ENCODE measurements at places on chromosomes 3 and 15.

- DNase-seq, result peak; percentile 4
These were observed 65.5 kb downstream of the MEF2A start for GRCh38 chr15:99631255-99631654.

- DNase-seq, result no peak
These were observed 104.8 kb downstream of the ETFA start for GRCh38 chr15:76206325-76206976.

- no peak for DNase-seq
These were observed 223.4 kb downstream of the FEZF2 start for GRCh38 chr3:62149962-62150361.

- no peak for DNase-seq
These were observed 356.0 kb downstream of the NLGN1 start for GRCh38 chr3:173753593-173753992.

DNA sequence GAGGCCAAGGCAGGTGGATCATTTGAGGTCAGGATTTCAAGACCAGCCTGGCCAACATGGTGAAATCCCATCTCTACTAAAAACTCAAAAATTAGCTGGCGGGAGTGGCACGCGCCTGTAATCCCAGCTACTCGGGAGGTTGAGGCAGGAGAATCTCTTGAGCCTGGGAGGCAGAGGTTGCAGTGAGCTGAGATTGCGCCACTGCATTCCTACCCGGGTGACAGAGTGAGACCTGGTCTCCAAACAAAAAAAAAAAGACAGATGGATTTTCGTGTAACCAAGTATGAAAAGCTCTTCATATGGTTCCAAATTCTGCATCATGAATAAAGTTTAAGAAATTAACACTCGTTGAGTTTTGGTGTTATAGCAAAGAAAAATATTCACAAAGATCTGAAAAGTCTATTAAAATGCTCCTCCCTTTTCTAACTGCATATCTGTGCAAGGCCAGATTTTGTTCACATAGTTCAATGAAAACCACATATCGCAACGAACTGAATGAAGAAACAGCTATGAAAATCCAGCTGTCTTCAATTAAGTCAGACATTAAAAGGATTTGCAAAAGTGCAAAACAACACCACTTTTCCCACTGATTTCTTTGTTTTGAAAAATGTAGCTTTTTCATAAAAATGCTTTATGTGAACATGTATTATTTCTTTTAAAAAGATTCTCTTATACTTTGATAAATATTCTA, 23.8 kb upstream of the FBLN2 start:
- DNase-seq, result no peak

DNA sequence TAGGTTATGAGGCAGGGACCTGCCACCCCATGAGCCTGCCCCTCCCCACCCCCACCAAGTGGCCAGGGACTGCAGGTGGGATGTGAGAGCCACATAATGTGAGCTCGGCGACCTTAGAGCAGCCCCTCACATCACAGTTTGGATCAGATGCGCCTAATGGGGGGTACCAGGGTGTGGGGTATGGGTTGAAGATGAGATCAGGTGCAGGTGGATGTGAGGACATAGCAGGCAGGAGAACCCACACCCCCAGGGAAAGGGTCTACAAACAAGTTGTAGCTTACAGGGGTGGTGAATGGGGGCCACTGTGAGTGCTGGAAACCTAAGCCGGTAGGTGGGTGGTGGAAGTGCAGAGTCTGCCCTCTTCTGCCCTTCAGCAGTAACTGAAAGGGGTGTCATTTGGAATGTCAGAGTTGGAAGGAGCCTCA, 94.0 kb downstream of the CORO2B start:
- no peak for DNase-seq

DNA sequence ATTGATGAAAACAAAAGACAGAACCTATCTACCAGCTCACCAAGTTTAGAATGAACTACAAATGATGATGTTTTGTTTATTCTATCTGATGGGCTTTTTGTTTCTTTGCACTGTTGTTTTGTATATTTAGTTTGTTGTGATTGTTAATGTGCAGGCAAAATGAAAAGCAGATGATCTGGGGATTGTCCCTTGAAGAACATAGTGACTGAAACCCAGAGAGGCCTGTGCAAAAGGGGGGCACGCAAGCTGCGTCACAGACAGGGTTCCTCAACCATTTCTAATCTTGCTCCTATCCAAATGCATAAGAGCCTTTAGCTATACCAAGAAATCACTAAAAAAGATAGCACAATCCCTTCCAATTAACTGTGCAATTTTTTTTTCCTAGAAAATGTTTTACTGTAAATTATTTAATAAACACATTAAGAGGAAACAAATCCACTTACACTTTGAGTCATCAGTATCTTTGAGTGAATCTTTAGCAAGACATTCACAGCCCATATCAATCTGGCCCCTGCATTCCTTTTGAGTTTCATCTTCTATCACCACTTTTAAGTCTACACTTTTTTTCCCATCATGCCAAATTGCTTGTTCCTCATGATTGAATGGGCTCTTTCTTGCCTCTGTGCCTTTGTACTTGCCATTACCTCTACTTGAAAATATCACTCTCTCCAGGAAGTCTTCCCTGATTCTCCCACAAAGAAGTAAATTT, 220.3 kb downstream of the ATP8B4 start:
- no peak for DNase-seq

- DNase-seq, result no peak
These were observed 151.1 kb downstream of the NUP210 start for GRCh38 chr3:13268961-13269441.

GRCh38 chr3:161531930-161532329, 35.3 kb downstream of the OTOL1 start:
- no peak for DNase-seq

- no peak for DNase-seq
These were observed 36.5 kb downstream of the DZIP1L start for GRCh38 chr3:138078901-138079344.

DNA sequence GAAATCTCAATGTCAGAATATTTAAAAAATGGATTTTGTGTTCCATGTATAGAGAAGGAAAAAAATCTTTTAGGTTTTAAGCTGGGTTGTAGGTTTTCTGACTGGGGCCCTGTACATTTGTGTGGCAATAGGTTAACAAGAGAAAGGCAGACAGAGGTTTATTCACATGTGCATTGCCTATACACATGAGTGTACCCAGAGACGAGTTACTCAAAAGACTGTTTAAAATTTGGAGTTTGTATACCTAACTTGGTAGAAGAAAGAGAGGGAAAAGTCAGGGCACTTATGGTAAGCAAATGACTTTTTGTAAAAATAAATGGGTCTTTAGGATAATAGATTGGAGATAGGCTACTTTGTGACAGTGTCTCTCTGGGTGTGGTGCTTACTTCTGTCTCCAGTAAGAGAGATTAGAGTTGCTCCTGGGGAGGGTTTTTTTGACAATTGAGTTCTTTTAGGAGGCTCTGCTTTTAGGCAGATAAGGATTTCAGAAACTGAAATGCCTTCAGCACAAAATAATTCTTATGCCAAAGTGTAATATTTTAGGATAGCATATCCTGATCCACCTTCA, 225.2 kb downstream of the TCF12 start:
- no peak for DNase-seq

DNA sequence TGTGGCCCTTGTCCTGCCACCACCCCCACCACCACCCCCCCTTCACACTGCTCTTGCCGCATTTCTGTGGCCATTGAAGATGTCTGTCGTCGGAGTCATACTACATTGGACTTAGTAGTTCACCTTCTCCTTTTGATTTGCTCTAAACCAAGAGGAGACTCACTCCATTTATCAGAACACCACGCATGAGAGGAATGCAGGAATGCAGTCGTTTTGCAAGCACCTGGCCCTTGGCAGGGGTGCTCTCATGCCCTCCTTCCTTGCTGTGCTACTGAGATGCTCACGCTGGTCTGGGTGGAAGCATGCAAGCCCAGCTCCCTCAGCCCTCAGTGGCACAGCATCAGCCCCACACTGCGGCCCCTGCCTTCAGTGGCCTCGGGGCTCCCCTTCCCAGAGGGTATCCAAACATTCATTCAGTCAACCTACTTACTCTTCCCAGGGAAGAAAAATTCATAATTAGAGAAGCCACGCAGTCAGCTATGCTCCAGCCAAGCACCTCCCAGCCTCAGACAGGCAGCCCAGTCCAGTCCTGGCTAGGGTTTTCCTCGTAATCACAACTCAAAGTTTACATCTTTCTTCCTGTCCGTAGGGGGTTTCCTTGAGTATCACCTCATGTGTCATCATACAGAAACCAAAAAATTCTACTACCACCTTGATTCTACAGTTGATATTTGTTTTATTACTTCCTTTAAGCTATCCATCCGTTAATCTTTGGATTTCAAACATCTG, 520.0 kb downstream of the GABRG3 start:
- no peak for DNase-seq

DNA sequence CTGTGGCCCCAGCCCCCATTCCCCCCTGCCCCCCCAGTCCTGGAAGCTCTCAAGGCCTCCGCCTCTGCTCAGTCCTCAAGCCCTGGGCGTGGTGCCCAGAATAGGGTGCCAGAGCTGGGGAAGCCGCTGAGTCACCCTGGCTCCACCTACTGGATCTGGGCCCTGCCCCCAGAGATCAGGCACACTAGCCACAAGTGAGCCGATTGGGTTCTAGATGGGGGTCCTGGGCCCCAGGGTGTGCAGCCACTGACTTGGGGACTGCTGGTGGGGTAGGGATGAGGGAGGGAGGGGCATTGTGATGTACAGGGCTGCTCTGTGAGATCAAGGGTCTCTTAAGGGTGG, 5.7 kb downstream of the EIF4G1 start:
- DNase-seq, result peak; percentile 44

- DNase-seq, result no peak
These were observed 71.0 kb downstream of the SETD5 start for GRCh38 chr3:9468460-9468859.

- no peak for DNase-seq
These were observed 308.2 kb downstream of the CTNNB1 start for GRCh38 chr3:41507336-41508062.

DNA sequence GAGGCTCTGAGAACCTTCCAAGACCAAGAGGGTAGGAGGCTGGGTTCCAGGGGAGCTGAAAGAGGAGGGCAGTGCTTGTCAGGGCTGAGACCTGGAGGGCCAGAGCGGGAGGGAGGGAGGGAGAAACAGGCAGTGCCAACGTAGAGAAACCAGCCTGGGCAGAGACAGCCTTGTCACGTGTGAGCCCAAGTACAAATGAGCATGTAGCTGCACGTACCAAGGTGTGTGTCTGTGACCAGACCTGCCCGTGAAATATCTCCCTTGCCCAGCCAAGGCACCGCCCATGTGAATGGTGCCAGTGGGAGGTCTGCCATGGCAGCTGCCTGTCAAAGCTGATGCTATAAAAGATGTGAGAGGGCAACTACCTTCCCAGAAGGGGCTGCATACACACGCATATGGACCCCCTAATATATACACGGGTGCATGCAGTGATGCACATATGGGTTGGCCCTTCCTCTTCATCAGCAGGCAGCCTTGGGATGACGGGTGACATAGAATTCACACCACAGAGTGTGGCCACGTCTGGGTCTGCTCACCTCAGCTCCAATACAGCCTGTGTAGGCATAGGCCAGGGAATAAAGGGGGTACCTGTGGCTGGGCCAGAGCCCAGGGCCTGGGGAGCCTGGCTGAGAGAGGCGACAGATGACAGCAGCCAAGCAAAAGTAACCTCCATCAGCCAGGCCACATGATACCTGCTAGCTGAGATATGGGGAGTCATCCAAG, 7.8 kb upstream of the CTDSPL start:
- DNase-seq, result no peak

DNA sequence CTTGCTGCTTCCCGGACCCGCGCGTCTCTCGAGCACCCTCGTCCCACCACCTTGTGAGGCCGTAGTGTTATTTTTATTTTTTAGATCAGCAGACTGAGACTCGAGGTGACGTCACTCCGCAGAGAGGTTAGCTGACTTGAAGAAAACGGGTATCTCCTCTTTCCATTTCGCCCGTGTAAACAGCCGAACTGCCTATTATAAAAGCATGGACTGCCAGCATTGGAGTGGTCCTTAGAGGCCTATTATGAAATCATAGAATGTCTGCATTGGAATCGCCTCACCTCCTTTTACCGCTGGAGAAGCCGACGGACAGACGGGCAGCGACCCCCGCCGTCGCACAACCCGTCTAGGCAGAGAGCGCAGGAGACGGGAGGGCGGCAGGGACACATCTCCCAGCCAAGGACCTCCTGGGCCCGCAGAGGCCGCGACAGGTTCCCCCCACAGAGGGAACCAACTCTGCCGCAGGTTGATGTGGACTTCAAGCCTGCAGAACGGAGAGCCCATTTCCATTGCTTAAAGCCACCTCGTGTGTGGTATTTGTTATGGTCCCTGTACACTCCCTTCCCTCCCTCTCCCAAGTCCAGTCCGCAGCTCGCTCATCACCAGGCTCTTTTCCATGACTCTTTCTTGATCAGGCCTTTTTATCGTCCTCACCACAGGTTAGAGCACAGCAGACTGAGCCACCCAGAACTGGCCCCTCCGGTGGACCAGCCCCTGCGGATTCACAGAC, 540 bp upstream of the PPP1R2 start:
- DNase-seq, result peak; percentile 81

DNA sequence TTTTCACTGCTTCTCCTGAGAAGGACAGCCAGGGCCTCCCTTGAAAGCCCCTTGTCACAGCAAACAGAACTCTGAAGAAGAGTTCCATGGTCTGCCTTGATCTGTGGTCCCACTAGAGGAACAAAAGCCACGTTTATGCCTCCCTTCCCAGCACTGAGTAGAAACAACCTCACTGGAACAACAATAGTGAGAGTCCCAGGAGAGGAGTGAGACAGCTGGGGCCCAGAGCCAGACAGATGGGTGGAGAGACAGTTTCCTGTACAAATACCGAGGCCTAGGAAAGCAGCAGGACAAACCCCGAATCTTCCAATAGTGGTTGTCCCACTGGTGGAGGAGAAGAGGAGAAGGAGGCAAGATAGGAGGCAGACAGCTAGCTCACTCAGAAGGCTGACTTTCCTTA, 106.1 kb downstream of the WDR76 start:
- DNase-seq, result no peak

DNA sequence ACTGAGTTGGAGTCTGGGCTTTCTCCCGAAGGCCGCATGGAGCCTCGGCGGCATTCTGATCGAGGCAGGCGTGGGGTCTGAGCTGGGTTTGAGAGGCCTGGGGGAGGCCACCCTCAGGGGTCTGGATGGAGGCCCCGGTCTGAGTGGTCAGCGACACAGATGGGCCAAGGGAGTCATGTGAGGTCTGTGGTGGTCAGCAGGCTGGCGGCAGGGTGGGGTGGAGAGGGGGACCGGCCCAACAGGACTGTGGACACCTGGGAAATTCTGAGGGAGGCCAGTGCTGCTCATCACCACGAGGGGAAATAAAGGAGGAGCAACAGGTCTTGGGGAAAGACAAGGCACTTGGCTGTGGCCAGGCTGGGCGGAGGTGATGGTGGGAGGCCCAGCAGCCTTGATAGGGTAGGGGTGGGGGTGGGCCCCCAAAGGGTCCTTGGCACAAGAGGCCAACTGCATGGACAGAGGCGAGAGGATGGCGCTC, 16.2 kb downstream of the CTSH start:
- DNase-seq, result no peak

DNA sequence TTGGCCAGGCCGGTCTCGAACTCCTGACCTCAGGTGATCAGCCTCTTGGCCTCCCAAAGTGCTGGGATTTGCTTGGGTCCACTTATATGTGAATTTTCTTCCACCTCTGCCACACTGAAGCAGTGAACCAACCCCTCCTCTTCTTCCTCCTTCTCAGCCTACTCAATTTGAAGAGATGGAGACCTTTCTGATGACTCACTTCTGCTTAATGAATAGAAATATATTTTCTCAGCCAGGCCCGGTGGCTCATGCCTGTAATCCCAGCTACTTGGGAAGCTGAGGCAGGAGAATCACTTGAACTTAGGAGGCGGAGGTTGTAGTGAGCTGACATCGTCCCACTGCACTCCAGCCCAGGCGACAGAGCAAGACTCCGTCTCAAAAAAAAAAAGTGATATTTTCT, 46.8 kb upstream of the GATM start:
- no peak for DNase-seq
